Chondrocyte (in vitro differentiated cells): ENCODE measurements at places on chromosomes 5 and 9.

- H3K27me3 ChIP-seq = peaks cover 5% of the 10 kb centered on the region
- H3K36me3 ChIP-seq = no peaks in the 10 kb centered on the region
- no peaks in the 10 kb centered on the region for H3K4me1 ChIP-seq
- no peak overlapping the region for H3K27ac ChIP-seq
Measured at GRCh38 chr5:133514456-133514855, 97.9 kb downstream of the FSTL4 start.

DNA sequence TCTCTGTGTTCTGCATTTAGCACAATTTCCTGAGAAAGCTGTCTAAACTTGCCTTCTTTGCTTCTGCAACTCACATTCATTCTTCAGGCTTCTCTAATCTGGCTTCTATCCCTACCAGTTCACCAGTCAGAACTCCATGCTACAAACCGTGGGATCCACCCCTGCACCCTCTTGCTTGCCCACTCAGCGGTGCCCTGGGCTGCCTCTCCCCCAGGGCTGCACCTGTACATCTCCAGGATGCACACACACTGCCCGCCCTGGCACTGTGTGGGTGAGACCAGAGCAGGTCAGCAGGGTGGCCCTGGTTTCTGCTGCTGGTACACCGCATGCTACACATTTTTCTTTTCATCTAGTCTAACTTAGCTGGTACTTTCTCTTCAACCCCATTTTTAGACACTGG lies 127.1 kb downstream of the FANCC start:
- H3K4me3 ChIP-seq = no peak overlapping the region
- no peak for DNase-seq
- no peaks in the 10 kb centered on the region for H3K36me3 ChIP-seq
- H3K27me3 ChIP-seq = no peaks in the 10 kb centered on the region

DNA sequence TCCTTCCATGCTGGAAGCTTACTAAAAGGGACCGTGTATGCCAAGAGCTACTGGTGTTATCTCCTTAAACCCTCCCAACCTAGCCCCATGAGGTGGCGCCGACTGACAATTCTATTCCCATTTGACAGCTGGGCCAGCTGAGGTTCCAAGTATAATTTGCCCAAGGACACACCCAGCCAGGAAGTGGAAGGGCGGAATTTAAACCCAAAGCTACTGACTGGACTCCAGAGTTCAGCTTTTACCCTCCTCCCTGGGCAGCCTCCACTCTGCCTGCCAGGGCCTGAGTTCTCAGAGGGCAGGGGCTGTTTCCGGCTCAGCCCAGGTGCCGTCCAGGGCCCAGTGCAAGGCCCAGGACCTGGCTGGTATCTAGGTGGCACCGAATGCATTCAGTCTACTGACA lies 71.8 kb downstream of the C9orf50 start:
- no peak for DNase-seq
- no peaks in the 10 kb centered on the region for H3K36me3 ChIP-seq
- H3K27me3 ChIP-seq = no peaks in the 10 kb centered on the region
- H3K4me1 ChIP-seq = peaks cover 23% of the 10 kb centered on the region
- H3K27ac ChIP-seq = peak overlapping the region; percentile 27

- no peak for DNase-seq
- H3K36me3 ChIP-seq = no peaks in the 10 kb centered on the region
- H3K27me3 ChIP-seq = no peaks in the 10 kb centered on the region
- peak overlapping the region; percentile 75 for H3K27ac ChIP-seq
- H3K4me3 ChIP-seq = no peak overlapping the region
Measured at GRCh38 chr5:124996023-124996763, 249.8 kb upstream of the ZNF608 start.

DNA sequence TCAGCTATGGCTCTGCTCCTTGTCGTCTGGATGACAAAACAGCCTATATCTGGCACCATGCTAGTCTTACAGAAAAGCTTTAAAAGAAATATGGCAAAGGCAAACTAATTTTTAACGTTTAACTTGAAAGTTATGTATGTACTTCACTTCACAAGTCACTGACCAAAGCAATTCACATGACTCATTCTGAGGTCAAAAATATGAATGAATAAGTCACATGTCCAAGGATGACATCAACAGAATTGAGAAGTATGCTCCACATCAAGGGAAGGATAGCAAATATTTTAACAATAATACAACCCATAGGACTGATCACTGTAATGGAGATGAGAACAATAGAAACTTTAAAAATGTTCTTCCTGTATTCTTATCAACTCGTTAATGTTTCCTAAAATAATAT lies 1072.6 kb upstream of the NUDT12 start:
- H3K27ac ChIP-seq = no peak overlapping the region
- no peak for DNase-seq
- H3K36me3 ChIP-seq = no peaks in the 10 kb centered on the region

DNA sequence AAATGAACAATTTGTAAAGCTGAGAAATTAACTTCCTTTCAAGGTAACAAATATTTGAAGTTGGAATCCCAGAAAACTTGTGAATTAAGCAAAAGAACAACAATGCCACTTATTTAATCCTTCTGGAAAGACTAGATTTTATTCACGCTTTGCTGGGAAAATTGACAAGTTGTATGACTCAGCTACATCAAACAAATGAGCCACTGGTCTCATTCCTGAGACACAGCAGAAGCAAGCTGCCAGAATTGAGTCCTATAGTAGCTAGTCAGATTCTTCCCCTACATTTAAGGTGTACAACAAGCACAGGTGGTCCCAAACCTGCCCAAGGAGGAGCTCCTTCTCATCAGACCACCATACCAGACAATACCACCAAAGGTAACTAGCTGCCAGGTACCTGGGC lies 280.7 kb downstream of the SPOCK1 start:
- H3K4me1 ChIP-seq = peaks cover 29% of the 10 kb centered on the region
- H3K27ac ChIP-seq = no peak overlapping the region
- H3K36me3 ChIP-seq = no peaks in the 10 kb centered on the region
- no peak overlapping the region for H3K4me3 ChIP-seq
- H3K27me3 ChIP-seq = no peaks in the 10 kb centered on the region

DNA sequence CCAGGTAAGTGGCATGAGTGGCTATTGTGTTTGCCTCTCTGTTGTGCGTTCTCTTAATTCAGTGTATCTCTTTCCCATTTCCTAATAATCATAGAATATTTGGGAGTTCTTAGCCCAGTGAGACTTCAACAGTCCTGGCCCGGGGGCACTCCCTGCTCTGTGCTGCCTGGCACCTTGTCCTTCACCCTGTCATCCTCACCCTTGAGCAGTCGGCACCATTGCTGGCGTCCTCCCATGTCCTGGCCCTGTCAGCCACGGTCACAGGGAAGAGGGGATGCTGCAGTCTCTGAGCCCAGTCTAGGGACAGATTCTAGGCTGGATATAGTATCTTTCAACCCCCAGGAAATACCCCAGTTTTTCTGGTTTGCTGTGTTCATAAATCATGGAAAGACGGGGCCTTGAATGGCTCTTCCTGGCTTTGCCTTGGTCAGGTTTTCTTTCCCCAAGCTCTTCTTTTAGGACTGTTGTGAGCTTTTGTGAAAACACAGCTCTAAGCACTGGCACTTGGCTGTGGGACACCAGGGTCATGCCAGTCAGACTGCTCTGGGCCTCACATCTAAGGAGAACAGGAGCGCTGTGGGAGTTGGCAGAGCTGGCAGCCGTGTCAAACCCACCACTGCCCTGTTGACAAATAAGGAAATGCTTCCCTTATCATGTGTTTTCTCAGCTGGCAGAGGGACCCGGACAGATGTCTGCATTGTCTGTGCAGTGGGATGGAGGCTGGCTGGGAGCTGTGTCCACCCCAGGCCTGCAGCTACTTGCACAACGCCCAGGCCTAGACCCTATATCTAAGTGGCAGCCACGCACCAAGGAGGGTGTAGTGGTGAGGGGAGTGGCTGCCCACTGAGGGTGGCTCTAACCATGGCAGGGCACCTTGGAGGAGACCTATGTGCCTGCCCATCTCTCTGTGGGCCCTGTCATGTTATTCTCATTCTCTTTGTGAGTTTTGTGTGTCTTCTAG lies 378.6 kb downstream of the ICE1 start:
- no peak for DNase-seq
- no peaks in the 10 kb centered on the region for H3K27me3 ChIP-seq
- no peak overlapping the region for H3K4me3 ChIP-seq

GRCh38 chr5:179158556-179158955 lies 98.4 kb downstream of the ZNF354C start:
- no peaks in the 10 kb centered on the region for H3K4me1 ChIP-seq
- no peaks in the 10 kb centered on the region for H3K27me3 ChIP-seq
- no peak overlapping the region for H3K4me3 ChIP-seq
- DNase-seq = peak; percentile 59
- H3K36me3 ChIP-seq = peaks cover 12% of the 10 kb centered on the region

DNA sequence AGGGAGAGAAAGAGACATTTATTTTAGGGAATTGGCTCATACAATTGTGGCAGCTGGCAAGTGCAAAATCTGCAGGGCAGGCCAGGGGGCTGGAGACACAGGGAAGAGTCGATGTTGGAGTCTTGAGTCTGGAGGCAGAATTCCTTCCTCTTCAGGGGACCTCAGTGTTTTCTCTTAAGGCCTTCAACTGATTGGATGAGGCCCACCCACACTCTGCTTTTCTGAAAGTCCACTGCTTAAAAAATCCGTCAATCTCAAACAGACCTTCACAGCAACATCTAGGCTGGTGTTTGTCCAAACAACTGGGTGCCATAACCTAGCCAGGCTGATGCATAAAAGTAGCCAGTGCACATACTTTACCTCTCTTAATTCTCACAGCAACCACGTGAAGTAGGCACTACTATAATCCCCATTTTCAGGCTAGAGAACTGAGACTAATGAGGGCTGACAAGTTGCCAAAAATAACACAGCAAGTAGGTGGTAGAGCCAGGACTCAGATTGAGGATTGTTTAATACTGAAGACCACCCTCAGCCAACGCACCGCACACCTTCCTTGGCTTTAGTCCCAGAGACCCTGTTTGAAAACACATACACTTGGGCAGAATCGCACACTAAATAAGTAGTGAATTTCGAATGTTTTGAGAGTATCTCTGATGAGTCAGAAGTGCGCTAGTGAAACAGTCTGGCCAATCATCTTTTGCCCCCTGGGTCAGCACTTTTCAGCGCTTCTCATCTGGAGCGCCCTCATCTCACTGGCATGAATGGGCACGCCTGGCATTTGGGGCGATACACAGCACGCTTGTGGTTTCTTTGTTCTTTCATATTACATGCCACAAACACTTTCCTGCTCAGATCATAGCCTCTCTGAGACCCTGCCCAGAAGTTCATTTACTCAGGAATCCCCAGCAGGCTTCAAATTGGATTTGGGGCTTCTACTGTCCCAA lies 591.4 kb downstream of the CCDC171 start:
- no peaks in the 10 kb centered on the region for H3K36me3 ChIP-seq
- H3K4me1 ChIP-seq = peaks cover 45% of the 10 kb centered on the region
- no peak overlapping the region for H3K4me3 ChIP-seq
- H3K27ac ChIP-seq = peak overlapping the region; percentile 18
- no peaks in the 10 kb centered on the region for H3K27me3 ChIP-seq

GRCh38 chr9:16112116-16112515 lies 559.3 kb downstream of the CCDC171 start:
- no peaks in the 10 kb centered on the region for H3K27me3 ChIP-seq
- no peaks in the 10 kb centered on the region for H3K36me3 ChIP-seq
- DNase-seq = no peak
- H3K4me1 ChIP-seq = no peaks in the 10 kb centered on the region
- H3K27ac ChIP-seq = no peak overlapping the region
- no peak overlapping the region for H3K4me3 ChIP-seq

DNA sequence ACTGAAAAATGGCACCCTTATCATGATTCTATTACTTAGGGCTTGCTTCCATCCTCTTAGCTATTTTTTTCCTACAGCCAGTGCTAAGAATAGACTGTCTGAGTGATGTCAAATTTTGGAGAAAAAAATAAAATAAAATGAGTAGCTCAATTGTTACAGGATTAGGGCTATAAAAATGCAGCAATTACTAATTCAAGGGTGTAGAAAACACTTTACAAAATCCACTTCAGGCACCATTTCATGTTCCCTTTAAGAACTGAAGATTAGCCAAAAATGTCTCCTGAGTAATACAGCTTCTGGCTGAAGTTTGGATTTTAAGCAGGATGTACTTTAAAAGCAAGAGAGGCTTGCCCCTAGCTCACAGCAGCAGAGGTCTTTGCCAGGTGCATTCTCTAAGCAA lies 240.5 kb upstream of the IRX1 start:
- no peaks in the 10 kb centered on the region for H3K4me1 ChIP-seq
- no peak for DNase-seq
- H3K4me3 ChIP-seq = no peak overlapping the region
- H3K27me3 ChIP-seq = peaks cover 1% of the 10 kb centered on the region

DNA sequence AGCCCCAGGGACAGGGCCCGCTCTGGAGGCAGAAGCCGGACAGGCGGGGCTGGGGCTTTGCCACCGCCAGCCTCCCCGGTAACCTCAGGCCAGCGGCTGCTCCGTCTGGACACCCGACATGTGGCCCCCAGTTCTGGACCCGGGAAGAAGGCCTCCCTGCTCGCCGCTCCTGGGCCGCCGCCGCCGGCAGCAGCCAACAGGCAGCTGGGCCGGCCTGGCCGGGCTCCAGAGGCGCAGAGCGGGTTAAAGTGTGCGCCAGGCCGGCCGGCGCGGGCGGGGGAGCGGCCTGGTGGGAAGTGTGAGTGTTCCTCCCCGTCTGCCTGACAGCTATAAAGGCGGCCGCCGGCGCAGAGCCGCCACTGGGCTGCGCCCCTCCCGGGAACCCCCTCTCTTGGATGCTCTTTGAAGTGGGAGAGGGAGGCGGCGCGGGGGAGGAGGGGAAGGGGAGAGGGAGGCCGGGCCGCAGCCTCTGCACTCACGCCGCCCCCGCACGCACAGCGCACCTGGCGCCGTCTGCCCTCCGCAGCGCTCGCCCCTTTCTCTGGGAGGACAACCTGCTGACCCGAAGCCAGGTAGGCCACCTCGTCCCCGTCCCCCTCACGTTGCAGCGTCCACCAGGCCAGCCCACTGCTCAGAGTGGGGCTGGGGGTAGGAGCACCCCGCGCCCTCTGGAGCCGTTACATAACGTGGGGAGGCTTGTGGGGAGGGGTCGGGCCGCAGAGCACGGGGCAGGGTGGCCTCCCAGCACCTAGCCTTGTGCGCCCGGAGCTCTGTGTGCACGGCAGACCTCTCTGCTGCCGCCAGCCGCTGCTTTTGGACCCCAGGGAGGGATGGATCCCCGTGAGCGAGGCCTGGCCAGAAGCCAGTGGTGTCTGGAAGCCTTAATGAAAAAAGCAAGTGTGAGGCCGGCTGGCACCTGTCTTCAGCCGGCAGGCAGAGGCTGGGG lies at the start of gene ADAMTSL2:
Gene ADAMTSL2, plus strand, starts transcription at position 359 of the 946 bp plus-strand sequence. CDS start 2,009 bp downstream, outside the sequence.
- peaks cover 5% of the 10 kb centered on the region for H3K27me3 ChIP-seq
- peak within 1 kb of the TSS; percentile 13 for H3K27ac ChIP-seq
- no peak for DNase-seq
- H3K4me3 ChIP-seq = no peak within 1 kb of the TSS
- H3K36me3 ChIP-seq = no peaks in the 10 kb centered on the region

GRCh38 chr5:15132816-15133405 lies 261.3 kb upstream of the ANKH start:
- H3K4me3 ChIP-seq = no peak overlapping the region
- no peak overlapping the region for H3K27ac ChIP-seq
- DNase-seq = no peak

DNA sequence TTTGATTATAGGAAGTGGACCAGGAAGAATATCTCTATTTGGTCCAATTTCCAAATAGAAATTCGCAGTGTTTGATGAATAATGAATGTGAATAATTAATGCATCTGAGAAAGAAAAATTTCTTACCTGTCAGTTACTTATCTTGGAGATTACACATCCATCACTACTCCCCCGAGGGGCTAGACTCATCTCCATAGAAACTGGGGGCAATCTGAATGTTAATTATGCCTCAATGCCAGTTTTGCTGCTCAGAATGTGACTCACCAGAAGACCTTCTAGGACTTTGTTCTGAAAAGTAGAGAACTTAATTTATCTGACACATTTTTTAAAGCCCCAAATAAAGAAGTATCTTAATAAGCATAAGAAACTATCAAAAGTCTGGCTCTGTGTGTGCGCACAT lies 233.4 kb upstream of the NR4A3 start:
- no peak overlapping the region for H3K4me3 ChIP-seq
- no peak for DNase-seq
- H3K36me3 ChIP-seq = no peaks in the 10 kb centered on the region
- no peaks in the 10 kb centered on the region for H3K4me1 ChIP-seq
- H3K27ac ChIP-seq = no peak overlapping the region
